Pulmonary artery endothelial cell (primary cell): ENCODE measurements at places on chromosomes 1 and 21.

- no peak for DNase-seq
These were observed 29.1 kb upstream of the FMO3 start for GRCh38 chr1:171061425-171062143.

DNA sequence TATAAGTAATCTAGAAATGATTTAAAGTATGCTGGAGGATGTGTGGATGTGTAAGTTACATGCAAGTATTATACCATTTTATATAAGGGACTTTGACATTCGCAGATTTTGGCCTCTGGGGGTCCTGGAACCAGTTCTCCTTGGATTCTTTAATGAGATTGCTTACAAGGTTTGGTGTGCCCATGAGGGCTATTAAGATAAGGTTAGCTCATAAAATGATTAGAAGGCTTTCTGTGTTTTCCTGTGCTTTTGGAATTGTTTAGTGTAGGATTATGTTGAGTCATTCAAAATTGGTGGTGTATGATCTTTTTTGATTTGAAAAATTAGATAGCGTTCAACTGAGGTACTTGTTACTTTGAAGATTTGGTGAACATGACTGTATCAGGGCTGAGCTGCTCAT is 5.6 kb downstream of the USP25 start:
- no peak for DNase-seq

DNA sequence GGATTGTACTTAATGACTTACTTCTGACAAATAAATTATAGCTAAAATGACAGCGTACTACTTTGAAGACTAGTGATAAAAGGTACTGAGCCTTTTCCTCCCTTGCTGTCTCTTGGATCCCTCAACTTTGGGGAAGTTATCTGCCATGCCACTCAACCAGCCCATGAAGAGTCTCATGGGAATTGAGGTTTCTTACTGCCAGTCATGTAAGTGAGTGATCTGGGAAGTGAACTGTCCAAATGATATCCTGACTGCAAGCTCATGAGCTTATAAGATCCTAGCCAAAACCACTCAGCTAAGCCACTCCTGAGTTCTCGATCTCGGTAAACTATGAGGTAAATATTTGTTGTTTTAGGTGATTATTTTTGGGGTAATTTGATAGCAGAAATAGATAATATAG is 247.8 kb downstream of the NCAM2 start:
- DNase-seq: no peak

DNA sequence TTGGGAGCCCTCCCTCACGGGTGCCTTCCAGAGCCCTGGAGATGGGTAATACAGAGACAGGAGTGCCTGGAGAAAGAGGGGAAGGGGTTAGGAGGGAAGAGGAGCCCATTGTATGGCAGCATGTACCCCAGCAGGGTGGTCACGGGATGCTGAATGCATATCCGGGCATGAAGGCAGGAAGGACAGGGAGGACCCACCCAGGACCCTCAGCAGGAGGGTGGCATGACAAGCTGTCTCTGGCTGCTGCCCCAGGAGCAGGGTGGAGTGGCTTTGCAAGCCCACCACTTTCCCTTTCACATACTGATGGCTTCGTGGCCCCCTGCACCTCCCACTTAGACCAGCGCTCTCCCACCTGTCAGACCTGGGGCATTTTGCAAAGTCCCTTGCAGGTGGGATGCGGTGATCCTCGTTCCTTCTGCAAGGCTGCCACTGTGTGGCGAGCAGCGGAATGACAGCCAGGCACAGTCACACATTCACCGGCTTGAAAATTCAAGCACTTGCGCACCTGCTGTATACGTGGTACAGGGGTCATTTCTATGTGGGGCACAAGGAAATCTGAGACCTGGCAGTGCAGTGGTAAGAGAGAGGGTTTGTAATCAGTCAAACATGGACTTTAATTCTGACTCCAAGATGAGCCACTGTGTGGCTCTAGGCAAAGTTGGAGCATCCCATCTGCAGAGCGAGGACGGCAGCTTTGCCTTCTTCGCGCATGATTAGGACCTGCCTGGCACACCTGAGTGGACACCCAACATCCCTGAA is 53.2 kb upstream of the TMEM51 start:
- DNase-seq: no peak

DNA sequence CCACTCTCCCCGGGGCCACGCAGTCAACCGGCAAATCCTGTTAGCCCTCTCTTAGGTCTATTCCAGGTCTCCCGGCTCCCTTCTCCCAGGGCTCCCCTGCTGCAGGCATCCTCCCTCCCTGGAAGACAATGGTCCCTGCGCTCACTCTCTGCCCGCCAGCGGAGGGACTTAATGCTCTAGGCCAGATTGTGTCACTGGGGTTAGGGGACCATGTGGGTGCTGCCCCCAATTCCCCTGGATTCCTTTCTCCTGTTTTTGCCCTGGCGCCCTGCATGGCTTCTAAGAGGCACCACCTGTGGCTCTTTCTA is 8.2 kb downstream of the FAM131C start:
- no peak for DNase-seq

DNA sequence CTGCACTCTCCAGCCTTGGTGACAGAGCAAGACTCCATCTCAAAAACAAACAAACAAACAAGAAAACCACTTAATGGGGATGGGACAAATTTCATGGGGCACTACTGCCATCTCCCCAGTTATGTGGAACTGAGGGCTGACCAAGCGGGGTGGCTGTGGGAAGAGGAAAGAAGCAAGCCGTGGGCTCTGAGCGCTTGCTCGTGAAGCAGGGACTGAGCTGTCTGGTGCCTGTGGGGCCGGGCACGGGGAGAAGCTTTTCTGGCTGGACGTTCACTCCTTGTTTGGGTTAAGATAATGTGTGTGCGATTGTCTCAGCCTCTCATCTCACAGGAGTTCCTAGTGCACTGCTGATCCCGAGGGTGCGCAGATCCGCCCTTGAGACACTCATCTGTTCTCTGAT is 22.0 kb upstream of the KIF26B start:
- no peak for DNase-seq

GRCh38 chr1:209586221-209586740 is 2.8 kb downstream of the CAMK1G start:
- DNase-seq: no peak
